ENCODE measurements at places on chromosomes 1 and 21.
A peak's percentile ranks its signal among the peaks of the same experiment; 100 is the strongest.

DNA sequence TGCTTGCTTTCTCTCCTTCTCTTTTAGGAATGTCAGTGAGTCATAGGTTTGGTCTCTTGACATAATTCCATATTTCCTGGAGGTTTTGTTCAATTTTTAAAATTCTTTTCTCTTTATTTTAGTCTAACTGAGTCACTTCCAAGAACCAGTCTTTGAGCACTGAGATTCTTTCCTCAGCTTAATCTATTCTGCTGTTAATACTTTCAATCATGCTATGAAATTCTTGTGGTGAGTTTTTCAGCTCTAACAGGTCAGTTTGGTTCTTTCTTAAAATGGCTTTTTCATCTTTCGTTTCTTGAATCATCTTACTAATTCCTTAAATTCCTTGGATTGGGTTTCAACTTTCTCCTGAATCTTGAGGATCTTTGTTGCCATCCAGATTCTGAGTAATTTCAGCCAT lies 321.0 kb downstream of the PTBP2 start:
- DNase-seq = peak; percentile 63

GRCh38 chr1:152244576-152245273 lies 20.7 kb upstream of the HRNR start:
- DNase-seq = peak; percentile 13

DNA sequence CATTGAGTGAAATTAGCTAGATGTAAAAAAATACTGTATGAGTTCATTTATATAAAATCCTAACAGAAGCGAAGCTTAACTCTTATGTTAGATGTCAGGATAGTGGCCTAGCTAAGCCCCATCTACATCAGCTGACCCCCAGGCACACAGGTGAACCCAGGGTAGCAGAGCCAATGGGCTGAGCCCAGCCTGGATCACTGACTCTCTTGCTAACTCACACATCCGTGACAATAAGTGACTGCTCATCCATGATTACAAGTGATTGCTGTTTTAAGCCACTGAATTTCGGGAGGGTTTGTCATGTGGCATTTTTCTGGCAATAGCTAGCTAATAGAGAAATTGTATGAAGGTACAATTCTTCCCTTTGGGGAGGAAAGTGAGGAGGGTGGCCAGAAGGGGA lies 55.2 kb upstream of the COG2 start:
- no peak for DNase-seq

DNA sequence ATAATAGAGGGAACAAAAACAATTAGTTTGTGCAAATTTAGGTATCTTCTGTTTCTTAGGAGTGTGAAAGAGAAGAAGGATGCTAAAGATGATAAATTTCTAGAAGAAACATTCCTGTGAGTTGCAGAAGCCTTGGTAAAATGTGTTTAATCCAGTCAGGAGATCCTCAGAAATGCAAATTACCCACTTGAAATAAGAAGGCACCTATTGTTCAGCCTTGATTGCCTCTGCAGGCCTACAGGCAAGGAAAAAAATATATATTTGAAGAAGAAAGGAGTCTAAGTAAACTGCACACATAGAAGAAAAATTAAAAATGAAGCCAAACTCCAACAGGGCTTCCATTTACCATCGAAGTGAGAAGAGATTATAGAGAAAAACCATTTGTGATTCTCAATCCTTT lies 51.0 kb upstream of the LHX8 start:
- no peak for DNase-seq

- DNase-seq = no peak
Observed at GRCh38 chr1:19354531-19354981, 42.4 kb downstream of the SLC66A1 start.

DNA sequence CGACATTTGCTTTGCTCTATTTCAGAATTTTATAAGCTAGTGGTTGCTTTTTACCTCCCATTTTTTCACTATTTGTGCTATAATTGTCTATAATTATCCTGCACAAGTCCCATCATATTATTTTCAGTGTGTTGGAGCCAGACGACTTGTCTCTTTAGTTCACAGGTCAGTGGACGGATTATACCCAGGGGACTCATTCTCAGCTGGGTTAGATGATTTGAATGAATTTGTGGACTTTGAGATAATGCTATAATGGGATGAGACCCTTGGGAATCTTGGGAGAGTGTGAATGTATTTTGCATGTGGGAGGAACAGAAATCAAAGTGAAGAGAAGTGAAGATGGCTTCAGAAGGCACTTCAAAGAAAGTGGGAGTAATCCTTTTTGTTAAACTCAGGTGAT lies 31.5 kb upstream of the KCNK1 start:
- no peak for DNase-seq

DNA sequence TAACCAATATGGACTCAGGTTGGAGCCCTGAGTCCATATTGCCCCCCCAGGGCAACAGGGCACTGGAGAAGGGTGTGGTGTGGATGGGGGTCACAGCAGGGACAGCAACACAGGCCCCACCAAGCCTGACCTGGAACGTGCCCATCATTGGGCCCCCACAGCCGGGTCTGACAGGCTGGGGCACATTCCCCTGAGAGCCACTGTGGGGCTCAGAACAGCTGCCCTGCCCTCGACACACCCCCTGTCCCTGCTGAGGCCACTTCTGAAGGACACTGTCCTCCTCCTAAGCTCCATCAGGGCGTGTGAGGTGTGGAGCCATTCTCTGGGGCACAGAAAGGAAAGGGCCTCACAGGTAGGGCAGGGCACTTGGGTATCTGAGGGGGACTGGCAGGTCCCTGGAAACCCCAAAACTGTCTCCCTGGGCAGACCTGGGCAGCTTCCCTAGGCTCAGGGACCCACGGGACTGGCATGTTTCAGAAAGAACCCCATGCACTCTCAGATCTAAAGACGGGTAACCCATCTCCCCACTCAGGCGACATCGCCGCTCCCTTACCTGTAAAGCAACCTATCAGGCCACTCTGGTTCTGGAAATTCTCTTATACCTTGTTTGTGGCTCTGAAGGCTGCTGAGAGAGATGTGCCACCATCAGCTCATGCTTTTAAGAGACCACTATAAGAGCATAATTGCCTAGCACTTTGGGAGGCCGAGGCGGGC lies 95.5 kb downstream of the DMRTB1 start:
- no peak for DNase-seq

GRCh38 chr1:10738061-10739058 lies 58.1 kb downstream of the CASZ1 start:
- no peak for DNase-seq

DNA sequence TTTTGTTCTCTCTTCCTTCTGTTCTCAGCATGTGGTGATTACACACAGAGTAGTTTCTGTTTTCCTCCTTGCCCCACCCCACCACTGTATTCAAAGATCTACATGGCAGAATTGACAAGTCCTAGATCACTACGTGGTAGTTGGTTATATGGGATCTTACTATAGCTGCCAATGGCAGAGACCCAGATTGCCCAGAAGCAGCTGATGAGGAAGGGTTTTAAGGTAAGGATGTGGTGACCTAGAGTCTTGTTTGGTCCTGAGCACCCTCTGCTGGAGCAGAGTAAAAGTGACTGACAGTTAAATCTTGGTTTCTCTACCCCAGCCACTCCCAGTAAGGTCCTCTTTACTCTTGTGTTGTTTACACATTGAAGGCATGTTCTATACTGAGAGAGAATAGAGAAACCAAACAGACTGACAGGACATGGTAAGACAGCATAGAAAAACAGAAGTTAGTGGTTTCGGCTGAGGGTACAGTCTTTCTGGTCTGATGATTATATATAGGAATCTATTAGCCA lies 22.8 kb upstream of the STRIP1 start:
- peak; percentile 55 for DNase-seq

DNA sequence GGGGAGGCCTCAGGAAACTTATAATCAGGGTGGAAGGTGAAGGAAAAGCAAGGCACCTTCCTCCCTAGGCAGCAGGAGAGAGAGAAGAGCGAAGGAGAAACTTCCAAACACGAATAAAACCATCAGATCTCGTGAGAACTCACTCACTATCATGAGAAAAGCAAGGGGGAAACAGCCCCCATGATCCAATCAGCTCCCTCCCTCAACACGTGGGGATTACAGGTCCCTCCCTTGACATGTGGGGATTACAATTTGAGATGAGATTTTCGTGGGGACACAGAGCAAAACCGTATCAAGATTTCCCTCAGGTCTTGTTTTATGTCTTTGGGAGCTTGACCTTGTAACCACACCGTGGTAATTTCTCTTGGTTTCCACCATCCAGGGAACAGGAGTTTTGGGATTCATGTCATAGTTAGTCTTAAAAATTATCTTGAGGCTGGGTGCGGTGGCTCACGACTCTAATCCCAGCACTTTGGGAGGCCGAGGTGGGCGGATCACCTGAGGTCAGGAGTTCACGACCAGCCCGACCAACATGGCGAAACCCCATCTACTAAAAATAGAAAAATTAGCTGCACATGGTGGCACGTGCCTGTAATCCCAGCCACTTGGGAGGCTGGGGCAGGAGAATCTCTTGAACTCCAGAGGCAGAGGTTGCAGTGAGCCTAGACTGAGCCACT lies 47.2 kb upstream of the NBPF3 start:
- DNase-seq = no peak

- DNase-seq = no peak
Observed at GRCh38 chr21:45170987-45171386, 96.6 kb downstream of the ADARB1 start.

- peak; percentile 9 for DNase-seq
Observed at GRCh38 chr1:114215436-114215835, 61.8 kb upstream of the SYT6 start.

DNA sequence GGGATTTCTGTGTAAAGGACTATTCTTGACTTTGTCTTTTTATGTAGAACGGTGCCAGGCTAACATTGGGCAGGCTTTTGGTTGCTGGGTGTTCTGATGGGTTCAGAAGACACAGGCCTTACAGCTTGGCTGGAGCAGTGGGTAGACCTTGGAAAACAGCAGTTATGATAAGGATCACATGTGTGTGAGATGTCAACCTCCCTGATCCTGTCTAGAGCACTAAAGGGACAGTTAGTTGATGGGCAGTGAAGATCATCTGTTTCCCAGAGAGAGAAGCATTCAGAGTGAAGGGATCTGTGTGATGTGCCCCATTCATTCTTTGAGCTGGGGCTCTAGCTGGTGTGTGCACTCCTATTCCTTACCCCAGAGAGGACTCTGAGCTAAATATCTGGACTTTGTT lies 88.0 kb downstream of the NOS1AP start:
- no peak for DNase-seq
